ENCODE measurements at places on chromosomes 16 and 17. TPM values are rescaled to one million over a fixed set of nuclear protein-coding genes. Genes with fewer than 3 reads are reported as not detected.

DNA sequence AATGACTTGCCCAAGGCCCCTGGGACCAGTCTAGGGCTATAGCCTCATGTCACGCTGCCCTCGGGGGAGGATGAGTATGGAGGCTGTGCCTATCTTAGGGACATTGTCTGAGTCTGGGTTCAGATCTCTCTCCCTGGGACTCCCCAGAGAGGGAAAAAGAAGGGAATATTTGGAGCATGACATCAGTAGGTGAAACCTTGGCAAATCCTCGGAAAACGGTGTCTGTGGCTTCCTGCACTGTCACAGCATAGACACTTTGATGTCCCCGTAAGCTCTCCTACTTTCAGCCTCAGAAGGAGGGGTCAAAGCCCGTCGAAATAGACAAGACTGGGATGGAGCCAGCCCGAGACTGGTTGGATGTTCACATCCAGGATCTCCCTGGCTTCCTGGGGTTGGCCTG lies 11.3 kb downstream of the MEOX1 start:
- DNase-seq = no peak

DNA sequence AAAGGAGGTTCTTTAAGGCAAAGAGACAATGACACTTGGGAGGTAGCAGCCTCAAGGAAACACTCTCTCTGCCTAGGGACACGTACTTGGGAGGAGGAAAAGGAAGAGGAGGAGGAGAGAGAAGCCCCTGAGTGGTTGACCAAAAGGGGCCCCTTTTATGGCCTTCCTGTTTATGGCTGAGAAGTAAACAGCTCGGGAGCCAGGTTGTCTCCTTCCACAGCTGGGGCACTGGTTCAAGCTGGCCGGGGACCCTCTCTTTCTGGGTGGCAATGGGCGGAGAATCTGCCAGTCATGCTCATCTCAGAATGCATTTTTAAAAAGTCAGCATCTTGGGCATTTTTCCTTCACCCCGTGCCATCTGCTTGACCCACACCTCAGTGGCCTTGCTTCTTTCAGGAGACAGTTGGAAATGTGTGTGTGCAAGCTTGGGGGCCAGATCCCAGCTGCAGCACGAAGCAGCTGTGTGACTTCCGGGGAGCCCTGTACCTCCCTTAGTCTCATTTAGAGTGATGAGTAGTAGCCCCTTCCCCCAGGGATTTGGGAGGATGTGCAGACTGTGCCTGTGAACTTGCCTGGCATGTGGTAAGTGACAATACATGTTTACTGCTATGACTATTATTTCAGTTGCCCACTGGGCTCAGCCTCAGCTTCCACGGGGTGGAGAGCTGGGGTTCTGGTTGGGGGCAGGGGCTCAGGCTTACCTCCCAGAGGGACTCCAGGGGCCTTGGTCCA lies 33.8 kb upstream of the SALL1 start:
- no peak for DNase-seq

DNA sequence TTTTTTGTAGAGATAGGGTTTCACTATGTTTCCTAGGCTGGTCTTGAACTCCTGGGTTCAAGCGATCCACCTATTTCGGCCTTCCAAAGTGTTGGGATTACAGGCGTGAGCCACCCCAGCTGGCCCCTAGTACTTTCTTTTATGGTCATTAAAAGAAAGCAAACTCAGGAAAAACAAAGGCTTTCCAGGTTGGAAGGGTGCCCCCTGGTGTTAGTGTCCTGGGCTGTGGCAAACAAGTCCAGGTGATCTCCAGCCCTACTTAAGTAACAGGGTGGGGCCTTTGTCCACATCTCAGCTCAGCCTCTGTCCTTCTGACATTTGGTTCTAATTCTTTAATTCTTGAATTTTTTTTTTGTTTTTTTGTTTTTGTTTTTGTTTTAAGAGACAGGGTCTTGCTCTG lies 6.9 kb downstream of the IGFBP4 start:
- no peak for DNase-seq

- DNase-seq = no peak
Measured at GRCh38 chr17:36493956-36494355, 7.5 kb downstream of the ZNHIT3 start.

DNA sequence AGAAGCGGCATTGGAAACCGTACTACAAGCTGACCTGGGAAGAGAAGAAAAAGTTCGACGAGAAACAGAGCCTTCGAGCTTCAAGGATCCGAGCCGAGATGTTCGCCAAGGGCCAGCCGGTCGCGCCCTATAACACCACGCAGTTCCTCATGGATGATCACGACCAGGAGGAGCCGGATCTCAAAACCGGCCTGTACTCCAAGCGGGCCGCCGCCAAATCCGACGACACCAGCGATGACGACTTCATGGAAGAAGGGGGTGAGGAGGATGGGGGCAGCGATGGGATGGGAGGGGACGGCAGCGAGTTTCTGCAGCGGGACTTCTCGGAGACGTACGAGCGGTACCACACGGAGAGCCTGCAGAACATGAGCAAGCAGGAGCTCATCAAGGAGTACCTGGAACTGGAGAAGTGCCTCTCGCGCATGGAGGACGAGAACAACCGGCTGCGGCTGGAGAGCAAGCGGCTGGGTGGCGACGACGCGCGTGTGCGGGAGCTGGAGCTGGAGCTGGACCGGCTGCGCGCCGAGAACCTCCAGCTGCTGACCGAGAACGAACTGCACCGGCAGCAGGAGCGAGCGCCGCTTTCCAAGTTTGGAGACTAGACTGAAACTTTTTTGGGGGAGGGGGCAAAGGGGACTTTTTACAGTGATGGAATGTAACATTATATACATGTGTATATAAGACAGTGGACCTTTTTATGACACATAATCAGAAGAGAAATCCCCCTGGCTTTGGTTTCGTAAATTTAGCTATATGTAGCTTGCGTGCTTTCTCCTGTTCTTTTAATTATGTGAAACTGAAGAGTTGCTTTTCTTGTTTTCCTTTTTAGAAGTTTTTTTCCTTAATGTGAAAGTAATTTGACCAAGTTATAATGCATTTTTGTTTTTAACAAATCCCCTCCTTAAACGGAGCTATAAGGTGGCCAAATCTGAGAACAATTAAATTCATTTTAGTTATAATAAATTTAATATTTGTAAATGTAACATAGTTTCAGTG lies 1.7 kb downstream of the HEXIM1 start:
- peak; percentile 72 for DNase-seq

Gene SERPINF2
- 0.06 TPM for total RNA-seq

- DNase-seq = peak; percentile 43
Measured at GRCh38 chr17:74478420-74479100, 12.1 kb downstream of the CD300A start.

GRCh38 chr16:76204249-76204648 lies 73.0 kb upstream of the CNTNAP4 start:
- DNase-seq = no peak

DNA sequence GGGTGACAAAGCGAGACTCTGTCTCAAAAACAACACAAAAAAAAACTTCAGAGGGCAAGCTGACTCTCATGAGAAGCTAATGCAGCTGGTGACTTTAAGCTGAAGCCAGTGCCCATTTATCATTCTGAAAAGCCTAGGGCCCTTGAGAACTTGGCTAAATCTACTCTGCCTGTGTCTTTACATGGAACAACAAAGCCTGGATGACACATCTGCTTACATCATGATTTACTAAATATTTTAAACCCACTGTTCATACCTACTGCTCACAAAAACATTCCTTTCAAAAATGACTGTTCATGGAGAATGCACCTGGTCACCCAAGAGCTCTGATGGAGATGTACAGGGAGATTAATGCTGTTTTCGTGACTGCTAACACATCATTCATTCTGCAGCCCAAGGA lies 6.1 kb upstream of the ALOX12 start:
- DNase-seq = no peak

- no peak for DNase-seq
Measured at GRCh38 chr17:12301551-12301950, 280.9 kb downstream of the MAP2K4 start.

Gene CMTM4
- 18.9 TPM for total RNA-seq

- no peak for DNase-seq
Measured at GRCh38 chr17:48609759-48610281, 997 bp downstream of the HOXB7 start.

Gene PITPNC1
- total RNA-seq = 8.4 TPM

Data from Daoy (cell line).